ENCODE measurements at places on chromosomes 16 and 17.

DNA sequence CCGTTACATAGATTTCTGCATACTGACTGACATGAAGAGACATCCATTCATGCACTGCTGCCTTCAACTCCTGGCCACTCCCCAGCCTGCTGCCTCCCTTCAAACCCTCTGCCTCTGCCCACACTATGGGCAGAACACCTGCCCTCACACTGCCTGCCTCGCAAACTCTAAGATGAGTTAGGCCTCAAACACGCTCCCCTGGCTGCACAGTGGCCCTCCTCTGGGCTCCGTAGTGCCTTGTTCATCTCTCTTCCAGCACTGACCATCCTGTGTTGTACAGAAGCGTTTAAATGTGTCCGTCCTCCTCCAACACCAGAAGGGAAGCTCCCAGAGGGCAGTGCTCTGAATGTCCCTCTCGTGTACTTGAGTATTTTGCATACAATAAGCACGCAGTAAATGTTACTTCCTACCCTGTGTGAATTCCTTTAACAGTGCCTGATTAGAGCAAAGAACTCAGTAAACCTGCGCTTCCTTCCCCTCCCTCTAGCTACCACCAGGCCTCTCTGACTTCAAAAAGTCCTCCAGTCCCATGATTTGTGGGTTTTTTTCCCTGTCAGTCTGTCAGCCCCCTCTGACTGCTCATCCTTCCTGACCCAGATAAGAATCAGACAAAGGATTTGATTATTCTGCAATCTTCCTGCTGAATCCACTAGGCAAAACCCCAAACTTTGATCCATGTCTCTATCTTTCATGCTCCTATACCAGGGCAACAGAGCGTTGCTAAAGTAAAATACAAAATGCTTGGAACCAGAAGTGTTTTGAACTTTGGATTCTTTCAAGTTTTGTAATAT, 3.9 kb downstream of the DHX33 start:
- no peak for DNase-seq

GRCh38 chr17:4566785-4567184, 6.4 kb upstream of the GGT6 start:
- DNase-seq: no peak

- no peak for DNase-seq
Observed at GRCh38 chr16:86773354-86773715, 195.0 kb downstream of the FOXL1 start.

DNA sequence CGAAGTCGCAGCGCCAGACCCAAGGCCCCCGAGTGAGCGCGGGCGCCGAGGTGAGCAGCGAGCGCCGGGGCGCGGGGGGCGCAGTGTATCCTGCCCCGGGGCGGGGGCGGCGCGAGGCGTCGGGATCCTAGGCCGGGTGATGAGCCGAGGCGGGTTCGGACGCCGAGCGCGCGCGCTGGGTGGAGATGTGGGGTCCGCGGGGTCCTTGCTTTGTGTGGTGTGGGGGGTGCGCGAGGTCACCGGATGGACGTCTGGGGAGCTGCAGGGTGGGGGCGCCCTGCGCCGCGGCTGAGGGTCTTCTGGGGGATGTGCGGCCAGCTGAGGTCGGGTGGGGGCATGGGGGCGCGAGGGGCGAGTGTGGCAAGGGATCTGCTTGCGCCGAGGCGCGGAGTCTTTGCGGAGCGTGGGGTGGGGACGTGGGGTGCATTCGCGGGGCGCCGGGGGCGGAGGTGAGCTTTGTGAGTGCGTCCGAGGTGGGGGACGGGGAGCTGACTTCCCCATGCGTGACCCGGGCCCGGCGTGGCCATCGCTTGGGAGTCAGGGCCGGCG, 560 bp downstream of the RAI1 start:
- no peak for DNase-seq

- DNase-seq: no peak
Observed at GRCh38 chr16:11045846-11046245, 101.5 kb downstream of the CLEC16A start.

DNA sequence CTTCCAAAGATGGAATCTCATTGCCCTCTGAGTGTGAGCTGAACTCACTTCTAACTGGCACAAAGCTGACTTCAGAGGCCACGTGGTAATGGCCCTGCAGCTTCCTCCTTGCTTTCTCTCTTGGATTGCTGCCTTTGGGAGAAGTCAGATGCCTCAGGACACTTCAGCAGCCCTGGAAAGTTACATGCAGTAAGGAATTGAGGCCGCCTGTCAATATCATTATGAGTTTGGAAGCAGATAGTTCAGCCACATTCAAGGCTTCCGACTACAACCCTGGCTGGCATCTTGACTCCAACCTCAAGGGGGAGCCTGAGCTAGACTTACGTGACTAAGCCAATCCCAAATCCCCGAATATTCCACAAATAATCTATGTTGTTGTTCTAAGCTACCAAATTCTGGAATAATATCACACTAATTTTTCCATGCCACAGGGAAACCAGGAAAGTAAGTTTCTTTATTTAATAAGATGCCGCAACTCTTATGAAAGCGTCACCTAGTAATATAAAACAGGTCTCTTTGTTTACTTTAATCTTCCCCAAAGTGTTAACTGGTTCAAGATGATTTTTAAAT, 13.6 kb downstream of the CEP20 start:
- DNase-seq: peak; percentile 41

DNA sequence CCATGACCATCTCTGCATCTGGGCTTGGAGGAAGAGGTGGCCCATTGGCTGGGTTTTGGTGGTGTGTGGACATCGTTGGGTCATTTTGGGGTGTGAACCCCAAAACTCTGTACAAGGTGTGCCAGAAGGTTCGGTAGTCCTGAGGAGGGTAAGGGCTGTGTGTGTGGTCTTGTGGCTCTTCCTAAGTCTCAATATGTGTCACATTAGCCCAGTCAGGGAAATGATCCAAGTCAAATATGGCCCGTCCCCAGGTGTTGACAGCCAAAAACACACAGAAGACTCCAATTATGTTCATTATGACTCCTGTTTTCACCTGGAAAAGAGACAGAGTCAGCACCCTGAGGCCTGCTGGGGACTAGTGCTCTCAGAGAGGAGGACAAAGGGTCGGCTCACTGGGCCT, 27.1 kb downstream of the SLC13A5 start:
- DNase-seq: no peak
